AG04450 (cell line): ENCODE measurements at places on chromosomes 2 and 18.

DNA sequence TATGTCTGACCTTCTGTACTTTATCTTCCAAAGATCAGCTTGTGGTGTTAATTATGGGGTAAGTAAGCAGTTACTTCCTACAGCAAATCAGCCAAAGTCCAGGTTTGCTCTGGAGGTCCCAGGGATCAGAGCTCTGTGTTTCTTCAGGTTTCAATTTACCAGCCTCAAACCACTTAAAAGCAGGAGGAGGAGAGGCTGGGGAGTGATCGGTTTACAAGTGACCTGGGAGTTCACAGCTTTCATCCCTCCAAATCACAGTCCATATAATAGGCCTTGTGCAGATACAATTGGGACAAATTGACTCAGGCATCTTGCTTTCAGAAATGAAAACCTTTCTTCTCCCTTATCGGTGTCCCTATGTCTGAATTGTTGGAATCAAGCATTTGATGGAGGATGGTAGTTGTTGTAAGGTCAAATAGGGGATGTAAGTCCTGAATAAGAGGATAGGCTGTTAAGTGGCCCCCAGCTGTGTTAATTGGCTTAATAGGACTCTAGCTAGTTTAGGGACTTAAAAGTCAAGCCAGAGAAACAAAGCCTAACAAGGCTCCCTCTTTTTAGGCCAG lies 188.0 kb upstream of the NT5C1B start:
- DNase-seq: no peak

DNA sequence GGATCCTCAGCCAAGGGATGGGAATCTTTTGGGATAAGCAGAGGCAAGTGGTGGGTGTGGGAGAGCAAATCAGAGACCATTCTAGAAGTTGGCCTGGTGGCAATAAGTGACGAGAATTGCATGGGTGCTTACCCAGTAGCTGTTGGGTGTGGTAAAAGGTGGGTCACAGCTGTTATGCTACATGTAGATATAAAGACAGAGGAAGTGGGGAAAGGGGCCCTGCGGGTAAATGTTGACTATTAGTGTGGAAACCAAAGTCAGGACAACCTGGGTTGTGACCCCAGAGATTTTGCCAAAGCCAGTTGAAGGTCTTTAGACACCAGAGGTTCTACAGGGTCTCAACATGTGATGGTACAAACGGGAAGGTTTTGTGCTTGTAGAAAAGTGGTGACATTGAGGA lies 443.6 kb upstream of the HNRNPA3 start:
- no peak for DNase-seq

DNA sequence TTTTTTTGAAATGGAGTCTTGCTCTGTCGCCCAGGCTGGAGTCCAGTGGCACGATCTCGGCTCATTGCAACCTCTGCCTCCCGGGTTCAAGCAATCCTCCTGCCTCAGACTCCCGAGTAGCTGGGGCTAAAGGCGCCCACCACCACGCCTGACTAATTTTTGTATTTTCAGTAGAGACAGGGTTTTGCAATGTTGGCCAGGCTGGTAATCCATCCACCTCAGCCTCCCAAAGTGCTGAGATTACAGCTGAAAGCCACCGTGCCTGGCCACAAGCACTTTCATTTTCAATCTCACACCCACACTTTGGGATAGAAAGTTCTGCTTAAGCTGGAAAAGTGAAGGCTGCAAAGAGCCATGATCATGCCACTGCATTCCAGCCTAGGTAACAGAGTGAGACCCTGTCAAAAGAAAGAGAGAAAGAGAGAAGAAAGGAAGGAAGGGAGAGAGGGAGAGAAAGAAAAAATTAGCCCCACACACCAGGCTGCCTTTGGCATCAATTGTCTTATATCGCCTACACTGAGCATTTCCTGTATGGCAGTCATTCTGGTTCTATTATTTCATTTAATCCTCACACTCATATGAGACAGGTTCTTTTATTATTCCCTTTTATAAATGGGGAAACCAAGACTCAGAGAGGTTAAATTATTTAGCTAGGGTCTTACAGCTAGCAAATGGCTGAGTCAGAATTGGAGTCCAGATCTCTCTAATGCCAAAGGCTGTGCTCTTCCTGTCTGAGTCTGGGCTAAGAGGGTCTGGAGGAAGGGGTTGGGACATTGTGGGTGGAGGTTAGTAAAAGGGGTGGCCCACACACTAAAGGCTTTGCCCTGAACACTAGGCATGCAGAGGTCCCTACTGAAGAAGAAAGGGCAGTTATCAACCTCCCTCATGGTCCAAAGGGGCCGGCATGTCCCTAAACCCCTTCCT lies 37.9 kb upstream of the PKDCC start:
- no peak for DNase-seq

GRCh38 chr2:205768341-205768740 lies 86.0 kb downstream of the NRP2 start:
- no peak for DNase-seq

GRCh38 chr18:79873449-79874110 lies 75.8 kb downstream of the KCNG2 start:
- no peak for DNase-seq

GRCh38 chr2:55165626-55166025 lies 66.5 kb downstream of the CLHC1 start:
- no peak for DNase-seq

GRCh38 chr2:69170661-69171060 lies 157.7 kb downstream of the ANTXR1 start:
- no peak for DNase-seq

DNA sequence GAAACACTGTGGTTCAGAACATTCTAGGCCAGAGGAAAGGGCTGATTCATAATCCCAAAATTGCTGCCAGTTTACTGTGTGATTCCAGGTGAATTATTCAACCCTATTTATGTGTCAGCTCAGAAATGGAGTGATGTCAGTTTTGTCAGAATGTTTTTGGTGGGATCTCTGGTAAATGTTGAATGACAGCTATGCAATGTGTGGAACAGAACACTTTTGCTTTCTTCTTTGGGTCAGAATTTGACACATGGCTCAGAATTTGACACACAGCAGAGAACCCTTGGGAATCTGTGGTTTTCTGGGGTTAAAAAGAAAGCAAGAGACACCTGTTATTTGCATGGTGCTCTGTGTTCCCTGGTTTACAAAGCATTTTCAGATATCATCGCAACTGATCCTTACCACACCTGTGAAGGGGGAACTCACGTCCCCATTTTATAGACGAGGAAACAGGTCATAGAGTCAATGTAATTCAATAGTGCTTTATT lies 1.6 kb upstream of the MTA3 start:
- no peak for DNase-seq
